CMK (cell line): ENCODE measurements at places on chromosomes 16 and 17.

DNA sequence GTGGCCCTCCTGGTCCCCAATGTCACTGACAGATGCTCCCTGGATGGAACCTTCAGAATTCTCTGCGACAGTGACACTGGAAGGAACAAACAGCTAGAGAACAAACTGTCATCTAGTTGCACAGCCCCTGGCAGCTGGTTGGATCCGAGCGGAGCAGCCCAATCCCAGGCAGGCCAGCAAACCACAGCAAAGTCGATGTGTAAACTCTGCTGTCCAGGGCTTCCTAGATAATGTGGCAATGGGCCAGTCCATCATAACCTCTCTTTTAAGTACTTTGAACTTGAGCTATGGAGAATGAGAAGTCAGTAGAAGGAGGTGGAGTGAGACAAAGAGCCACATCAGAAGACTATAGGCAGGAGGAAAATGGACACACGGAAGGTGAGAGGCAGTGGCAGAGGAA, 323.0 kb downstream of the CBLN1 start:
- no peak for DNase-seq

GRCh38 chr16:49057391-49057790, 224.2 kb downstream of the CBLN1 start:
- DNase-seq = no peak

- no peak for DNase-seq
Measured at GRCh38 chr17:9557161-9557755, 18.4 kb downstream of the STX8 start.

DNA sequence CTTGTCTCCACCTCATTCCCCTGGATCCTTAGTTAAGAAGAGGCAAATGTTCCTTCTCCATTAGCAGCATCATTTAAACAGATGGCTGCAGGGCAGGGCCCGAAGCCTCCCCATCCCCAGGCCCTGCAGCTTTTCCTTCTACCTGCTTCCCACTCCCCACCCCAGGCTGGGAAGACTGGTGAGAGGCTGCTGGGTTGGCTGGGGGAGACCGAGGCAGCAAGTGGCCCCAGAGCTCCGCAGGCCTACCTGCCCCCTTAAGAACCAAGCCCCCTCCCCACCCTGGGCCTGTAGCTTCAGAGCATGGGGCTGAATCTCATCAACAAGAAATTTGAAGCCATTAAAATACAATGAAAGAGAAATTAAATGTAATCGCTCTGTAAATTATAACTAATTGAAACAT, 22.1 kb upstream of the RPL38 start:
- DNase-seq = no peak

DNA sequence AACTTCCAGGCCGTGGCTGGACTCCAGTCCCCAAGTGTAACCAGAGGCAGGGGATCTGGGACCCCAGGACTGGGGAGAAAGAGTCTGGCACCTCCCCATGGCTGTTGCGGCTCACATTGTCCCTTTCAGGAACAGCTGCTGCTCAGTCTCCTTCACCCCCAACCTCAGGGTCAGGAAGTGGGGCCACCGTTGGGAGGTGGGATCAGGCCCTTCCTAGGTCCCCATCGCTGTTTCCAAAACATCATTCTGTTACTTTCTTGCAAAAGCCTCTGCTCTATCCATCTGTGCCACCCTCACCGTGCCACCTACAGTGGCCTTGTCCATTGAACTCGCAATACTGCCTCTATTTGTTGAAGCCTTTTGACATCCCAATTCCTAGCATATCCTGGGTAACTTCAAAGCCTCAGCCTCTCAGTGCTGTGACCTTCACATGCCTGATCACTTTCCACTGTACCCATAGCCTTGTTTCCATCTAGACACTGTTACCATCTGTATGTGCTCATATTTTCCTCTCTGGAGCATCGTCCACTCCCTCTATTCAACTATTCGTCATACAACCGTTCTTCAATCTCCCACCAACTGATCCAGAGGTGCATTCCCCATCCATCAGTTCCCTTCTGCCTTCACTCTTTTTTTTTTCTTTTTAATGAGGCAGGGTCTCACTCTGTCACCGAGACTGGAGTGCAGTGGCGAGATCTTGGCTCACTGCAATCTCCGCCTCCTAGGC, 15.0 kb upstream of the SRCIN1 start:
- no peak for DNase-seq
